ENCODE measurements at places on chromosomes 12 and 14.

- DNase-seq, result no peak
Measured at GRCh38 chr12:19539836-19540235, 100.5 kb downstream of the AEBP2 start.

- DNase-seq, result no peak
Measured at GRCh38 chr14:101774814-101775213, 13.3 kb downstream of the PPP2R5C start.

DNA sequence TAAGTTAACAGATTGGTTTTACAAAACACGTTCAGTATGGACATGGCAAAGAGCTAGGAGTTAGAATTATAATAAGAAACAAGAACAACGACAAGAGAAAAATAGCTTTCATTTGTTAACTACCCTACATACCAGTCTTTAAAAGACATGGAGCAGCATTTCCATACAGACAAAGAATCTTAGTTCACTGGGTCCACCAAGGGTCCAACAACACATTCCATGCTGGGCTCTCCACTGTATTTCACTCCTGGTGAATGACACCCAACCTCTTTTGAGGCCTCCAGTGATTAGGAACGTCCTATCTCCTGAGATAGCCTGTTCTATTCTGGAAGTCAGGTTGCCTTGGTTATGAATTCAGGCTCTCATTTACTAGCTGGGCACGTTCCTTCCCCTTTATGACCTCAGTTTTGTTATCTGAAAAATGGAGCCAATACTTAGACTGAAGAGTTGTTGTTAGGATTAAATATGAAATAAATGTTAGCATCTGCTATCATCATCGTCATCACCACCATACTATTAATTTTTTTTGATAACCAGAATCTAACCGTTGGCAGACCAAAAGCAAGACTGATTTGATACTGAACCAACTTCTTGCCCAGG is 37.7 kb downstream of the C12orf75 start:
- no peak for DNase-seq

DNA sequence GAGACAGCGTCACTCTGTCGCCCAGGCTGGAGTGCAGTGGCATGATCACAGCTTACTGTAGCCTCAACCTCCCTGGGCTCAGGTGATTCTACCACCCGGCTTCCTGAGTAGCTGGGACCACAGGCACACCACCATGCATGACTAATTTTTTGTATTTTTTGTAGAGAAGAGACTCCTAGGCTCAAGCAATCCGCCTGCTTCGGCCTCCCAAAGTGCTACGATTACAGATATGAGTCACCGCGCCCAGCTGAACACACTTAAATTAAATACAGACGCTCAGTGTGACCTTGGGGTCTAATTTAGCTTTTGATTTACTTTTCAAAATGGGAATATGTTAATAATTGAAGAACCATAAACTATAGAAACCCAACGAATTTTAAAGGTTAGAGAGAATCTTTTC is 77.2 kb downstream of the C2CD5 start:
- DNase-seq, result no peak

DNA sequence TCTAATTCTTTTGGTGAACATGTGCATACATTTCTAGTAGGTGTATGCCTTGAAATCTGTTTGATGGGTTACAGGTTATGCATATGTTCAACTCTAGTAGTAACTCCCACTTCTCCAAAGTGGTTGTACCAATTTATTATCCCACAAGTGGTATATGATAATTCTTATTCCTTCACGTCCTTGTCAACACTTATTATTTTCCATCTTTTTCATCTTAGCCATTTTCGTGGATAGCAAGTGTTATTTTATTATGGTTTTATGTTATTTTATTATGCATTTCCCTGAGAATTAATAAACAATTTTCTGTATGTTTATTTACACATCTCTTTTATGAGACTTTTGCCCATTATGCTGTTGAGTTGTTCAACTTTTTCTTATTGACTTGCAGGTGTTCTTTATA is 11.2 kb upstream of the AMIGO2 start:
- no peak for DNase-seq

DNA sequence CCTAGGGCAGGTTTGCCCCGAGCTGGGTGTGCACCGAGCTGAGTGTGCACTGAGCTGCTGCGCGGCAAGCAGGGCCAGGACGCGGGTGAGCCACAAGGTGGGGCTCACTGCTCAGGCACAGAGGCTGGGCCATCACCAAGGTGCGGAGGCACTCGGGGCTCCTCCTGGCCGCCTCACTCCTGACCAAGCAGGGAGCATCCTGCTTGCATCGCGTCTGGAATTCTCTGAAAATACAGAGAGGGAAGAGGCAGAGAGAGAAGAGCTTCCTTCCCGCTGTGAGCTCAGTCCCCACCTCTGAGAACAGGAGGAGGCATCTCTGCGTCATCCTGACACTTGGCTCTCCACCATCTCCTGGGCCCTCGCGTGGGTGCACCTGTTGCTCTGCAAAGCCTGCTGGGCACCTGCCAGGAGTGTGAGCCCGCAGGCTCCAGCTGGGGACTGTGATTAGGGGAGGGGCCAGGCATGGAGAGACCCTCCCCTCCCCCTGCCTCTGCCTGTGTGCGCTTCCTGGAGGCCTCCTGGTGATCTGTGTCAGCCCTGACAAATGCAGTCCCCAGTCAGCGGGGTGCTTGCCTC is 116.3 kb downstream of the GLT1D1 start:
- no peak for DNase-seq

GRCh38 chr12:46926526-46926925 is 100.7 kb upstream of the SLC38A4 start:
- DNase-seq, result no peak

DNA sequence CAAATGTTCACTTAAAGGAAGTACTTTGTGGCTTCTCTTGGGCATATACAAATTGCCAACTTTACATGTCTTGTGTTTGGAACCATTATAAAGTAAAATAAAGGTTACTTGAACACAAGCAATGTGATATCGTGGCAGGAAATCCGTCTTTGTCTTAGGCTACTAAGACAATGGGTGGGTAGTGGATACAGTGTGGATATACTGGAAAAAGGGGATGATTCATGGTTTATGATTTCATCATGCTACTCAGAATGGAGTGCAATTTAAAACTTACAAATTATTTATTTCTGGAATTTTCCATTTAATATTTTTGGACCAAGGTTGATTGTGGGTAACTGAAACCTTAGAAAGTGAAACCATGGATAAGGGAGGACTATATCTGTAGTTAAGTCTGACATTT is 48.4 kb downstream of the MYRFL start:
- no peak for DNase-seq

- DNase-seq, result no peak
Measured at GRCh38 chr12:115456946-115457689, 773.1 kb upstream of the TBX3 start.

DNA sequence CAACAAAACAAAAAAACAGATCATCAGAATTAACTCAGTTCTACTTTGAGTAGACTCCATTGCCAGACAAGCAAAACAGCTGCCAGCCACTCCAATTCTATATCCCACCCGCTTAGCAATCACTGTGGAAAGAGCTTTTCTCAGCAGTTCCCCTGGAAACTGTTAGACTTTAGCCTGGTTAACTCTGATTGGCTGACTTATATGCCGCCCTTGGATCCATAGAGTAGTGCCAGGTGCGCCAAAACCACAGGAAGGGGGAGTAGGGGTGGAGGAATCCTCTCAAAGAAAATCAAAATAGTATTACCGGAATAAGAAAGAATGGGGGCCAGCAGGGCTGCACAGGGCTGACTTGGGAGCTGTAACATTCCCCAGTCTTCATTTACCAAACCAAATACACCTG is 5.4 kb upstream of the EML5 start:
- no peak for DNase-seq

- no peak for DNase-seq
Measured at GRCh38 chr12:121964813-121965643, 46.6 kb downstream of the CFAP251 start.

- no peak for DNase-seq
Measured at GRCh38 chr12:85424581-85425348, 144.7 kb downstream of the ALX1 start.

DNA sequence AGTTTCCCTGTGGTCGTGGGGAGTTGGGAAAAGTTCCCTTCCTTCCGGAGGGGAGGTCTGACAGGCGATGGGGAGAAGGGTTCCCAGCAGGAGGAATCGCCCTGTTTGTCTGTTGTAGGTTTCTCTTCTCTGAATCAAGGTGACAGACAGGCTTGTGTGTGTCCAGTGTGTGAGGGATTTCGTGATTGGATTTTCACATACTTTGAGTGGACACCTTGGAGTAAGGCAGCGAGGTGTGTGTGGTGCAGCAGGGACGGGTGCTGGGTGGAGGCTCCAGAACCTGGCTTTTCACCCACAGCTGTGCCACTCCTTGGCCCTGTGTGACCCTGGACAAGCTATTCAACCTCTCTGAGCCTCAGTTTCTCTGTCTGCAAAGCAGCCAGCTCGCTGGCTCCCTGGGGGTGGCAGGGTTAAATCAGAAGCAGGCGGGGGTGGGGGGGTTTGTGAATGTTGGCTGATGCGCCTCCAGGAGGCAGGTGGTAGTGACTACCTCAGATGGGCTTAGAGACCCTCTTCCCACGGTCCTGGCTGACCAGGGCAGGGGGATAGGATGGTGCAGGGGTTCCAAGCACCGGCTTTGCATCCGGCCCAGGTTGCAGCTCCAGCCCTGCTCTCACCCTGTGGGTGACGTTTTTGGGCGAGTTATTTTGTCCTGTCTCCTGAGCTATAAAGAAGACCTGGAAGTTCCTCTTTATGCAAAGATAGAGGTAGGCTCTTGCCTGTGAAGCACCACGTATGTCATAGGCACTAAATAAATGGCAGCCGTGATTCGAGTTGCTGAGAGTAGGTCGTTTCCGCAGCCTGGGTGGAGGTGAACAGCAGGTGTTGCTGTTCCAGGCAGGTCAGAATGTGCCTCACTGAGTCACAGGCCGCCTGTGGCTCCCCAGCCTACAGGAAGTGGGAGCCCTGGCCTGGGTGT is 679 bp downstream of the BDKRB2 start:
- DNase-seq, result no peak

DNA sequence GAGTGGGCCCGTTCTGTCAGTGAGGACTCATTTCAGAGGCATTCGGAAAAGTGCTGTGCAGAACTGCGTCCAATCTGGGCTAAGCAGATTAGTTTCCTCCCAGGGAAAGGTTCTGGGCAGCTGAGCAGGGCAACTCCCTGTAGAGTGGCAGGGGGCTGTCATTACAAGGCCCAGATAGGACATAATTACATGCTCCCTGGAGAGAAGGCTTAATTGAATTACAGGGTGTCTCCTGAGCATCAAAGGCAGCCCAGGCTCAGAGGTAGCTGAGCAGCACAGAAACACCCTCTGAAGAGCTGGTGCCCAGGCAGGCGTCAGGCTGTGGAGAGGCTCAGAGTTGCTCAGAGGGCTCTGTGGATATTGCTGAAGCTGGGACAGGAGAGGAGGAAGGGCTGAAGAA is 36.0 kb downstream of the SLC8A3 start:
- DNase-seq, result no peak

GRCh38 chr12:45517381-45517780 is 212.1 kb upstream of the ARID2 start:
- no peak for DNase-seq

DNA sequence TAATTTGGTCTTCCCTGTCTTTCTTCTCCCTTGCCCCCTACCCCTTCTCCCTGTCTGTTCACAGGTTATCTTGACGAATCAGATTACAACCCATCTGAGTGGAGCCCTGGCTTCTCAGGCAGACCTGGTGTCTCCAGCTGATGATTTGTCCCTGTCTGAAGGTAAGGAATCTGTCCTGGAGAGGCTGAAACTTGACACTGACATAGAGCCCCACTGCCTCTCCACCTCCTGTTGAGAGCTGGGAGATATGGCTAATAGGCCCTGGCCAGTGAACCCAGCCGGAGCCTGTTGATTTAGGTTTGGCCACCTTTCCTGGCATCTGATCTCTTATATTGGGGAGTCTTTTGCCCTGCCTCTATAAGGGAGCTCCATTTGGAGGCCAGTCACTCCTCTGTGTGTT is 472.2 kb downstream of the RAD51B start:
- no peak for DNase-seq

DNA sequence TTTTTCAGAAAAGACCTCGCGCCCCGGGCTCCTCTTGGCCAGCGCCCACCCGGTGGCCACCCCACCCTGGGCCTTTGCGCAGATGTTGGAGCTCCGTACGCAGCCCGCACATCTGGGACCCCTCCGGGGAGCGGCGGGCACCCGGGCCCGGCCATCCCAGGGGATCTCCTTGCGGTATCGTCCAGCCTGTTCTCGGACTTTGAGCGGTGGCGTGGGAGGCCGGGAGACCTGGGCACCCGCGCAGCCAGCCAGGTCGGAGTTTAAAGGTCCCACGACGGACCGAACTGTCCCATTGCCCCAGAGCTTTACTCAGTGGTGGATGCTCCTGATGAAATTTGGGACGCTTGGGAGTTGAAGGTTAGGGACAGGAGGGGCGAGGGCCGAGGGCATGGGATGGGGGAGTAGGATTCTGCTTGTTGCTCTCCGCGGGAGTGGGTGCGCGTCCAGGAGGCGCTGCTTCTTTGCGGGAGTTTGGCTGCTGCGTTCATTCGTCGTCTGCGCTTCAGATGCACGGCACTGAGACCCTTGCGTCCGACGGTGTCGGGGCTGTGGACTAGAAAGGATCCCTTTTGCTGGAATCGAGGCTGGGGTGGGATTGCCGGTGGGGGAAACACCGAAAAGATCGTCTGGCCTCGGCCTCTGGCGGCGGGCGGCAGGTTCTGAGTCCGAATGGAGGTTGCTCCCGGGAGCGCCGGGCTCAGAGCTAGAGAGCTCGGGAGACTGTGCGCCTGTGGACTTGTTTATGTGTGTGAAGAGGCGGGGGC is 1.4 kb downstream of the NTF3 start:
- no peak for DNase-seq

GRCh38 chr14:67269298-67270060 is 28.2 kb downstream of the PALS1 start:
- no peak for DNase-seq

- DNase-seq, result no peak
Measured at GRCh38 chr14:89095036-89095435, 270.6 kb downstream of the TTC8 start.
